ENCODE measurements at places on chromosomes 6 and 20.

DNA sequence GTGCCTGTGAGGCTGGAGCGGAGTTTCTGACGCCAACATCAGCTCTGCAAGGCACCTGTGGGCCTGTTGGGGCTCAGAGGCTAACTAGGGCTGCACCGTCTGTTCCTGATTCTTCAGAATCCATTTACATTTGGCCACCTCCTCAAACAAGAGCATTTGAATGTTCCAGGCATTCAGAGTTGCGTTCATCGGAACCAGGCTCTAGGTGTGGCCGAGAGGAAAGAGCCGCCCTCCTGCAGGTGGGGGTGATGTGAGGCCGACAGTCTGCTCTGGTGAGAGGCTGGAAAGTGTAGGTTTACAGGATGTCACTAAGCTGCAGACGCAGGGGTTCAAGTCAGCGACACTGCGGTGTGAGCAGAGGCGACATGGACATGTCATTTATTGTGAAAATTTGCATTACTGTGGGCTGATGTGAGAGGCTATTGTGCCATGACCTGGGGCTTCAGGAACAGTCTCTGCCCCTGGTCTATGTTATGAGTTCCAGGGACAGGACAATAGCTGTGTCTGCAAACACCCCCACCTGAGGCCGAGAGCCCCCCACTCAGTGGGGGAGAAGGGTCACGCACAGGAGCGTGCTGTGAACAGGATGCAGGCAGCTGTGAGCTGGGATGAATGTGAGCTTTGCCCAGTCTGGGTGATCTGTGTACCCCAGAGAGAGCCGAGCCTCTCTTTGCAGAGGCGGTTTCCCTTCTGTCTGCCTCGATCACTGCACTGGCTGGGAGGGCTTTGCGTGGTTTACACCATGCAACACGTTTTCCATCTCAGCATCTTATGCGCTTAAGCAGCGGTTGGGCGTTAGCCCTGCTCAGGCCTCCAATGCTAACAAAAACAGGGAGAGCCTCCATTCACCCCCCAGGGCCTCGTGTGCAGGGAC lies 21.1 kb downstream of the SLCO4A1 start:
- DNase-seq, result no peak

DNA sequence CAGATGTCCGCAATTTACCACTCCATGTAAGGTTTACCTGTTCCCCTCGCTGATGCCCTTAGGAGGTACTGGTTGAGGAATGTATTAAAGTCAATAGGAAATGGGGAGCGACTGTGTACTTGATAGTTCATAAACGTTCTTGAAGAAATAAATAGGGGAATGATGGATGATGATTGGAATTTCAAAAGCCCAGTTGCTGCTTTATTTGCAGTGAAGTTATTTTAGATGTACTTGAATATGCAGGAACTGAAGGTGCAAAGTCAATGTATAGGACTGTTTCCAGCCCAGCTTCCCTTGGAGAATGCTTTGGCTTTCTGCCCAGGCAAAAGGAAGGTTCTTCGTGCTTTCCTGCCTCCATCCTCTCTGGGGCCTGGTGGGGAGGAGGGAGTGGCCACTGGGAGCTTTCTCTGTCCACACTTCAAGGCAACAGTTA lies 19.8 kb downstream of the ADGRF5 start:
- no peak for DNase-seq

GRCh38 chr6:44788387-44788981 lies 401.0 kb downstream of the CDC5L start:
- DNase-seq, result no peak

GRCh38 chr6:43159599-43159998 lies 11.5 kb upstream of the SRF start:
- no peak for DNase-seq

DNA sequence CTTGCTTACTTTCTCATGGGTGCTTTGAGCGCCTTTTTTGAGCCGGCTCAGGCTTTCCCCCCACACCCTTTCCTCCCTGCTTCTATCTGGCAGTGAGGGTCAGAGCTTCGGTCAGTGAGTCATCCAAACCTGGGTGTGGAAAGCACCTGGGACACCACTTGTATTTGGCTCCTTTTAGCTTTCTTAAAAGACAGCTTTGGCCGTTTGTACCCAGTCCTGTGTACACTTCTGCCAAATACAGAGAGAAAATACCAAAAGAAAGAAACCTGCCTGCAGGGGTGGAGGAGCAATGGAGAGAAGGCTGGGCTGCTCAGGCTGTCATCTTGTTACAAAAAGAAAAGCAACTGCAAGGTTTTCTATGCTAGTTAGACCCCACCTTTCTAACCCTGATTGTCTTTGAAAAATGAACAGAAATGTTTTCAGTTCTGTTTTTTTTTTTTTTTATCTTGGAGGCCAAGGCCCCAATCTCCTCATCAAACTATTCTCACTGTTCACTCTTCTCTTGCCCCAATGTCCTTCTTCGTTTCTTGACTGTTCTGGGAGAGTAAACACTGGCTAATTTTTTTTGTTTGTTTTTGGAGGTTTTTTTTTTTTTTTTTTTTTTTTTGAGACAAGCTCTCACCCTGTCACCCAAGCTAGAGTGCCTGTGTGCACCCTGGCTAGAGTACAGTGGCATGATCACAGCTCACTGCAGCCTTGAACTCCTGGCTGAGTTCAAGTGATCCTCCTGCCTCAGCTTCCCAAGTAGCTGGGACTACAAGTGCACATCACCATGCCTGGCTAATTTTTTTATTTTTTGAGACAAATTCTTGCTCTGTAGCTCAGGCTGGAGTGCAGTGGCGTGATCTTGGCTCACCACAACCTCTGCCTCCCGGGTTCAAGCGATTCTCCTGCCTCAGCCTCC lies 76.4 kb downstream of the SSR1 start:
- no peak for DNase-seq

DNA sequence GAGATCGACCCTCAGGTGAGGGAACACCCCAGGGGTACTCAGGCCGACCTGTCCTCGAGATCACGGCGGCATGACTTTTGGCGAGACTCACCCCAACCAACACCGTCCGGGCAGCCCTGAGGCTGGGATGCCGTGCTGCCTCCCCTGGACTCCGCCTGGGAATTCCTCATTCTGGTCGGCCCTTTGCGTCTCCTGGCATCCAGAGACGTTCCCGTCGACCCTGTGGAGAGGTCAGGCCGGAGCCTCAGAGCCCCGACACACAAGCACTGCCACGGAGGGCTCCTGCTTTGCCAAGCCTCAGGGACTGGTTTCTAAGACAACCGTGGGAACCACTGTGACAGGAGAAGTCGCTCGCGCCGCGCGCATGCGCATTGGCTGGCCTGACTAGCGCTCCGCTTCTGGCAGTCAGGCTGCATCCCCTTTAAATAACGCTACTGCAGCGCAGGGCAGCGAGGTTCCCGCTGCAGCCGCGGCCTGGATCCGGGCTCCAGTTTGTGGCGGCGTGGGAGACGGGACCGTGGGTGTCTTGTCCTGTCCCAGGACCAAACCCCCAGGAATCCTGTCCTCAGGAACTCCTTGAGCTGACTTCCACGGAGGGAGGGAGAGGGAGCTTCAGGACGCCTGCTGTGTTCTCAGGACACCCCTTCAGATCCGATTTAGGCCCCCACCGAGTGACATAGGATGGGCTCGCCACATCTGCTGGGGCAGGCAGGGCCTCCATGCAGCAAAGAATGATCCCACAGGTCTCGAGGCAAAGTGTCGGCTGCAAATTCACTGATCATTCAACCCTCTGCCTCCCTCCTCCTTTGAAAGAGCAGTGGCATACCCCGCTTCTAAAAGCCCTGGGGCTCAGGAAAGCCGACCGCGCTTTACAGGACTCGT lies 163.2 kb upstream of the ZNF337 start:
- peak; percentile 51 for DNase-seq

DNA sequence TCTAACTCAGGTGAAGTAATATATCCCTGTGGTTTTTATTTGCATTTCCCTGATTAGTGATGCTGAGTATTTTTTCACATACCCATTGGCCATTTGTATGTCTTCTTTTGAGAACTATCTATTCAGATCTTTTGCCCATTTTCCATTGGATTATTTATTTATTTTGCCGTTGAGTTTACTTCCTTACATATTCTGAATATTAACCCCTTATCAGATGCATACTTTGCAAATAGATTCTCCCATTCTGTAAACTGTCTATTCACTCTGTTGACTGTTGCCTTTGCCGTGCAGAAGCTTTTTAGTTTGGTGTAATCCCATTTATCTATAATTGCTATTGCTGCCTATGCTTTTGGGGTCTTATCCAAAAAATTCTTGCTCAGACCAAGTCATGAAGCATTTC lies 336.9 kb downstream of the BTBD9 start:
- no peak for DNase-seq

GRCh38 chr6:109165392-109165974 lies 70.2 kb downstream of the CEP57L1 start:
- DNase-seq, result no peak

- DNase-seq, result no peak
Observed at GRCh38 chr20:19975901-19976300, 41.3 kb upstream of the NAA20 start.

- no peak for DNase-seq
Observed at GRCh38 chr6:141675957-141676356, 456.8 kb upstream of the GJE1 start.

DNA sequence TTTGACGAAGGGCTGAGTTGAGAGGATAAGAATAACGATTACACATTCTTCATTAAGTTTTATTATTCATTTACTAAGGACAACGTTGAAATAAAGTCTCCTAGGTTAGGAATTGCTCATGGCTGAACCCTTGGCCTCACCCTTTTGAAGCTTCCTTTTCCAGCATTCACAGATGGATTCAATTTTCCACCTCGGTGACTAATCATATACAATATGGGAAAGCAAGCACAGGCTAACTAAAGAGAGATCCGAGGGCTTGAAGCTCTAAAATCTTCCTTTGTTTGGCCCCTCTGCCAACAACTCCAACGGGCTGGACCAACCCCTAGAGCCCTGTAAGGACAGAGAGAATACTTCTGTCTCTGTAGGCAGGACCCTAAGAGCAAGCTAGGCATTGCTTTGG lies 159.5 kb downstream of the SOD2 start:
- no peak for DNase-seq

DNA sequence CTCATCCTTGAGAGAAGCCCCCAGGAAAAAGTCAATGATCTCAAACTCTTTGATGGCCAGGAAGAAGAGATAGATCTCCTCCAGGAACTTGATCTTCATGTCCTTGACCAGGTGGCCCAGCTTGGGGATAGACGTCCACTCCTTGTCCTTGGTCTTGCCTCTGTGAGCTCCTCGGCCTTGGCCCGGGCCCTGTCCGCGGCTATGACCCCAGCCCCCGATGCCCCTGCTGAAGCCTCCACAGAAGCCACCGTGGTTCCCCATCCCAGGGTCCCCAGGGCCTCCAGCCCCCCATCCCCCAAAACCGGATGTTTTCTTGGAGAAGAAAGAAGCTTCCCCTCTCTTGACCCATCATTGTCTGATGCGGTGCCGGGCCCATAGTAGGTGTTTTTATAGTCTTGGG lies 195.1 kb downstream of the ZMYND8 start:
- no peak for DNase-seq

- no peak for DNase-seq
Observed at GRCh38 chr6:48511378-48511777, 400.4 kb upstream of the PTCHD4 start.

DNA sequence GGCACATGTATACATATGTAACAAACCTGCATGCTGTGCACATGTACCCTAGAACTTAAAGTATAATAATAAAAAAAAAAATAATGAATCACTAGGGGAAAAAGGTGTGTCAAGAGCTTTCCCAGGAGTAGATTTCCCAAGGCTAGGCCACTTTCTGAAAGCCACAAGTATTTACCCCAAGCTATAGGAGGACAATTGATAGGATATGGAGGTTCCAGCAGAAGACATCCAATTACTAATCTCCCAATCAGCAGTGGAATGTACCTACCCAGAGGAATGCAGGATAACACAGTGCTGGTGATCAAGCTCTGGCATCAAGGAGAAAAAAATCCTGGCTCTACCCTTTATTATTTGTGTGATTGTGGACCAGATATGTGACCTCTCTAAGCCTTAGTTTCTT lies 562.7 kb downstream of the RFPL4B start:
- DNase-seq, result no peak

DNA sequence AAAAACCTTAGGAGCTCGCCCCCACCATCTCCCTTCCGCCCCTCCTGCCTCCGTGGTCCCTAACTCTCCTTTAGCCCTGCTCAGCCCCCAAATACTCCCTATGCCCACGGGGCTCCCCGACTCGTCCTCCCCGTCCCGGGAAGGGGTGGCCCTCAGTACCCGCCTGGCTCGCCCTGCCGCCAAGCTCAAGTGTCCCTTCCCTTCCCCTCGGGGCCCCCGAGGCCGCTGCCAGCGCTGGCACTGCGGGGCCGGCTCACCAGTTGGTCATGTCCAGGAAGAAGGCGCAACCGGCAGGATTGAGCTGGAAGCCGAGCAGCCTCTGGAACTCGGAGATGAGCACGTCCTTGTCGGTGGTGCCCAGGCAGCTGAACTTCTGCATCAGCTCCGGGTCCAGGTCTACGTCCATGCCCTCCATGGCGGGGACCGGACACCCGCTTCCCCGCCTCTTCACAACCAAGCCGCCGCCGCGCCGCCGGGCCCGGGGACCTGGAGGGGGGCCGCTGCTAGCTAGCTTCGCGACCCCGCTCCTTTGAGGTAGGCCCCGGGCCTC lies 303 bp downstream of the ILRUN start:
- no peak for DNase-seq

- DNase-seq, result no peak
Observed at GRCh38 chr20:8399947-8400346, 267.9 kb downstream of the PLCB1 start.

DNA sequence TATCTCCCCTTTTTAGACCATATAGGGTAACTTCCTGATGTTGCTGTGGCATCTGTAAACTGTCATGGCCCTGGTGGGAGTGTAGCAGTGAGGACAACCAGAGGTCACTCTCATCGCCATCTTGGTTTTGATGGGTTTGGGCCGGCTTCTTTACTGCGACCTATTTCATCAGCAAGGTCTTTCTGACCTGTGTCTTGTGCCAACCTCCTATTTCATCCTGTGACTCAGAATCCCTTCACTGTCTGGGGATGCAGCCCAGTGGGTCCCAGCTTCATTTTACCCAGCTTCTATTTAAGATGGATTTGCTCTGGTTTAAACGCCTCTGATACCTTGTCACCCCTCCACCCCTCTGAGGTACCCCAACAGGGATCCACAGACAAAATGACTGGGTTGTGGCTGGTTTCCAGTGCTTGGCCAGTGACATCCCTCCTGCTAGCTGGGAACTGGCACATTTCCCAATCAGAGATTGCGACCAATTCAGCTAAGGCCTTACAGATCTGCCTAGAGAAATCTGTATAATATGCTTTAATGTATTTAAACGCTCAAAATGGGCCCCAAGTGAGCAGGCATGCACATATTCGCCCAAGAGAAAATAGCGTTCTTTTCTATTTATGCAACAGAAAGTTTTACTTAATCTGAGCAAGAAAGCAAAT lies 315.6 kb upstream of the QKI start:
- no peak for DNase-seq

- DNase-seq, result no peak
Observed at GRCh38 chr6:142088858-142089216, 43.9 kb upstream of the GJE1 start.

- no peak for DNase-seq
Observed at GRCh38 chr6:55822005-55822404, 53.4 kb downstream of the BMP5 start.

DNA sequence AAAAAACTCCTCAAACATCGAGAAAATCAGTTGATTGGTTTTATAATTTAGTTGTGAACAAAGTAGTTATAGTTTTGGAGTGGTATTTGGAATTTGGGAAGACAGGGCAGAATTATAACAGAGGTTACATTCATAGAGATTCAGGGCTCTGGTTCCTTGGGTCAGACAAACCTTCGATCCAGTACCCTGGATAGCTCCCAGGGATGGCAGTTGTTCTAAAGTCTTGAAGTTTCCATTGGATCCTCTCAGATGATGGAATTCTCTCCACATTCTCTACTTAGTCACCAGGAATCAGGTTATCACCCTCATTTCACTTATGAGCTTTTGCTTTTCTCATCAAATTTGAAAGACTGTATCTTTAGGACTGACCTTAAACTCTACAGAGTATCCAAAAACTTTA lies 285.1 kb downstream of the CENPW start:
- DNase-seq, result no peak
